HFFc6 (cell line): ENCODE measurements at places on chromosomes 16 and 17.
A peak's percentile ranks its signal among the peaks of the same experiment; 100 is the strongest.

DNA sequence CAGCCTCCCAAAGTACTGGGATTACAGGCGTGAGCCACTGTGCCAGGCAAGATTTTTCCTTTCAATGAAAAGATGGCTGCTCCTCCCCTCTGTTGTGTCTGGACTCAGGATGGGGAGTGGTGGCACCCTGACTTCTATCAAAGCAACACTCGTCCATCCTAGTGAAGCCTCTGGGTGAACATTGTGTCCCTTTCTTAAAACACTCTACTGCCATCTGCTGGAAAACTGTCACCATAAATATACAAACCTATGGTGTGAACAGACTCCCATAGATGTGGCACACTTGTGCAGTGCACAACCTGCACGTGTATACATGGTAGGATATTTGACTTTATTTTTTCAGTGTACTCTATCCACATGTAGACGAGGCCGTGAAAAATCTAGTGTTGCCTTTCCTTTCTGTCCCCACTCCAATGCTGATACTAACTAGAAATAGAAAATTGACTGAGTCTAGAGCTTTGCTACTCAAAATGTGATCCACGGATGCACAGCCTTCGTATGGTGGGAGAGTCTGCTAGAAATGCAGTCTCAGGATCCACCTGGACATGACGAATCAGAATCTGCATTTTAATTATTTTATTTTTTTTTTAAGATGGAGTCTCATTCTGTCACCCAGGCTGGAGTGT, 55.9 kb upstream of the PLCG2 start:
- DNase-seq: peak; percentile 79

DNA sequence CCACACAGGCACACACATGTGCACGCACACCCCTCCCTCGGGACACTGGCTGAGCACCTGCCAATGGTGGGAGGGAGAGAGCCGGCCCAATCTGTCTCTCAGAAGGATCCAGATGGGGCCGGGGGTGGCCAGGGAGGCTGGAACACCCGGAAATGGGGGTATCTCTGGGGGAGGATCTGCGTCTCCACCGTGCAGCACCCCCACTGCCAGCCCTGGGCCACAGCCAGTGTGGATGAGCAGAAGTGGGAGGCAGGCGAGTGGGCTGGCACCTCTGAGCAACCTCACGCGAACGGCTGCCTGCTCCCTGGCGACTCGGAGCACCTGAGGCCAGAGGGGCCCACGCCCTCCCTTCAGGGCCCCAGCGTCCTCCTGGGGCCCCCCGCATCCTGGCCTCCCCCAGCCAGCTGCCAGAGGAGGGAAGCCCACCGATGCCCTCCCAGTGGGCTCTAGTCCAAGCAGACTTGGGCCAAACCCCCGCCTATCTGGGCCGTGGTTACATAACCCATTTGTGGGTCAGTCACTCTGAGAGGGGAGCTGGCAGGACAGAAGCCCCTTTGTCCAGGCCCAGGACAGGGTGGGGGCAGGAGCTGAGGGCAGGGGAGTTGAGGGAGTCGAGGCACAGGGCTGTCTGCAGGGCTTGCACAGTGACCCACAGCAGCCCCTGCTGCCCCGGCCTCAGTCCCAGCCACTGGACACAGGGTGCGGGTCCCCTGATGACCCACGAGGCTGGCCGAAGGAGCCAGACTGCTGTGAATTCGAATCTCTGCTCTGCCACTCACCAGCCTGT, 5.6 kb downstream of the CASKIN1 start:
- no peak for DNase-seq

DNA sequence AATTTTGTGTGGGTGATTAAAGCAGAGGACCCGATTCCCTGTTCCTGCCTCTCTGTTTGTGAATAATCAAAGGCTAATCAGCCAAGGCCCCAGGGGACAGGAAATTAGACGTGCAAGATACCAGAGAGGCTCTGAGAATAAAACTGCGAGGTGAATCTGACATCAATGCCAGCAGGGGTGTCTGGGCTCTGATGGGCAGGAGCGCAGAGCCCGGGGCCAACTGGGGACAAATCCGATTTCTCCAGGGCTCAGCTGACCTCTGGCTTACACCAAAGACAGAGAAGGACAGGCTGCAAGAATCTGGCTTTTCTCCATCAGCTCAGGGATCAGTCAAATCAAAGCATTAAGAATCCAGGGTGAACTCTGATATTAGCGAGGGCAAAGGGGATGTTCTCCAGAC, 174.3 kb downstream of the XYLT1 start:
- no peak for DNase-seq

- no peak for DNase-seq
These were observed 305.0 kb upstream of the MON1B start for GRCh38 chr16:76885776-76886537.
